ENCODE measurements at places on chromosomes 7 and 10. TPM values are rescaled to one million over a fixed set of nuclear protein-coding genes. Genes with fewer than 3 reads are reported as not detected.

The SKIDA1 gene
- total RNA-seq, result 2.7 TPM

The SNX8 gene
- total RNA-seq, result 8.6 TPM

The ANKRD30A gene
- total RNA-seq, result under 0.01 TPM

The FAM237B gene
- total RNA-seq, result not detected

The GIMAP1 gene
- 10.4 TPM for total RNA-seq

The CPA4 gene
- total RNA-seq, result 5.4 TPM

The IDI2 gene
- total RNA-seq, result not detected

All from tibial nerve (tissue), 4 donors.